ENCODE measurements at places on chromosomes 16 and 17. TPM values are rescaled to one million over a fixed set of nuclear protein-coding genes. Genes with fewer than 3 reads are reported as not detected.

DNA sequence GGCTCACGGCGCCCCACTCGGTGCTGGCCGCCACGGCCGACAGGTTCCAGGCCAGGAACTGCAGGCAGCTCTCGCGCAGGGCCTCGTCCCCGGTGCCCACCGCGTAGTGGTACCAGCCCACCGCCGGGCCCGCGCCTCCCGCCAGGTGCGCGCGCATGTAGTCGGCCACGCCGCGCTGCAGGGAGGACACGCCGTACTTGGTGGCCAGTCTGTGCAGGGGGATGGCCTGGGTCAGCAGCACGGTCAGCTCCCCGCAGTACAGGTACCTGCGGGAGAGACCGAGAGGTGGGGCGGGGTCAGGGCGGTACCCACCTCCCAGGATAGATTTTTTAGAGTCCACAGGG, 4.2 kb downstream of the BTBD17 start:
- H3K4me1 ChIP-seq: no peaks in the 10 kb centered on the region
- H3K36me3 ChIP-seq: no peaks in the 10 kb centered on the region
- no peak overlapping the region for H3K27ac ChIP-seq
- no peak for DNase-seq

- DNase-seq: no peak
- no peak overlapping the region for H3K27ac ChIP-seq
- H3K36me3 ChIP-seq: no peaks in the 10 kb centered on the region
Measured at GRCh38 chr17:32303781-32304288, 38.1 kb downstream of the C17orf75 start.

- no peak overlapping the region for H3K27ac ChIP-seq
- H3K4me3 ChIP-seq: no peak overlapping the region
- no peak for DNase-seq
- peaks cover 6% of the 10 kb centered on the region for H3K27me3 ChIP-seq
- no peaks in the 10 kb centered on the region for H3K36me3 ChIP-seq
- H3K4me1 ChIP-seq: no peaks in the 10 kb centered on the region
Measured at GRCh38 chr16:80347900-80348299, 192.9 kb upstream of the DYNLRB2 start.

- H3K36me3 ChIP-seq: no peaks in the 10 kb centered on the region
- no peaks in the 10 kb centered on the region for H3K27me3 ChIP-seq
- DNase-seq: peak; percentile 8
- peaks cover 9% of the 10 kb centered on the region for H3K4me1 ChIP-seq
- no peak overlapping the region for H3K4me3 ChIP-seq
Measured at GRCh38 chr17:72592242-72592966, 471.6 kb downstream of the SOX9 start.

The ACAP1 gene
- 392 TPM for total RNA-seq

DNA sequence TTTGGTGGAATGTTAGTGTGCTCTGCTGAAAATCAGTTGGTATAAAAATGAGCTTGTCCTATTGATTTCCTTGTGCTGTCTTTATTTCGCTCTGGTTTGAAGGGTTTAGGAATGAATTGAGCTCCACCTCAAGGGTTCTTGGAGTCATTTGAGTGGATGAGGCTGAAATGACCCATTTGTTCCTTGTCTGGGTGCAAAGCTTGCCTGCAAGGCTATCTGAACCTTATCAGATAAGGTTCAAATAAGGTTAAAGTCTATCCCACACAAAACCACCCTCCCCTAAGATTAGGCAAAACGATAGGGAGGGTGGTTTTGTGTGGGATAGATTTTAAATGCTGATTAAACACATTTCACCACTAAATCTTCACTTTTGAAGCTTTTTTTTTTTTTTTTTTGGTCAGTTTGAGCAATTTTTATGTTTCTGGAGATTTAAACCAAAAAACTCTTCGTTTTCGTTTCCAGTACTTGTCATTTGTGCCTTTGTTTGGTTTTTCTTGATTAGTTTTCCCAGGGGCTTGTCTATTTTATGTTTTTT, 62.7 kb downstream of the ARHGAP44 start:
- no peaks in the 10 kb centered on the region for H3K27me3 ChIP-seq
- no peak overlapping the region for H3K4me3 ChIP-seq
- DNase-seq: no peak
- H3K4me1 ChIP-seq: no peaks in the 10 kb centered on the region
- H3K27ac ChIP-seq: no peak overlapping the region

DNA sequence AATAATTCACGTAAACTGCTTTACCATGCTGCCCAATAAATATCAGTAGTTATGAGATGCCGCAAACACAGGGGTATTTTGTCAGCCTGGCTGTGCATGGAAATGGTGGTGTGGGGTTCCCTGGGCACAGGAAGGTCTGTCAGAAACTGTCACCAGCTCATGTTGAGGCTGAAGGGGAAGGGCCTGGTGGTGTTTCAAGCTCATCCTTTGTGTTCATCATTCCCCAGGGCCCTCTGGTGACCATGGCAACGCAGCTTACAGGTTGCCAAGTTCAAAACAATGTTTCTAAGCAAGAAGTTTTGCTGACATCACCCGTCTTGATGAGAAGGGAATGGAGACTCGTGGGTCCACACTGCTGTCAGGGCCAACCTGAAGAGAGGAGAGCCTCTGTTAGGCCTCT, 348.9 kb upstream of the C16orf82 start:
- H3K4me3 ChIP-seq: no peak overlapping the region
- DNase-seq: no peak
- H3K36me3 ChIP-seq: no peaks in the 10 kb centered on the region
- peaks cover 8% of the 10 kb centered on the region for H3K27me3 ChIP-seq
- no peaks in the 10 kb centered on the region for H3K4me1 ChIP-seq

GRCh38 chr16:54077050-54077821, 209.4 kb downstream of the IRX3 start:
- no peaks in the 10 kb centered on the region for H3K27me3 ChIP-seq
- no peak overlapping the region for H3K27ac ChIP-seq
- no peak overlapping the region for H3K4me3 ChIP-seq
- H3K4me1 ChIP-seq: no peaks in the 10 kb centered on the region
- no peak for DNase-seq

The COTL1 gene
- 264 TPM for total RNA-seq

- no peak for DNase-seq
- no peak overlapping the region for H3K27ac ChIP-seq
- no peaks in the 10 kb centered on the region for H3K4me1 ChIP-seq
- no peaks in the 10 kb centered on the region for H3K27me3 ChIP-seq
Measured at GRCh38 chr17:60960398-60961065, 282.9 kb downstream of the BCAS3 start.

GRCh38 chr17:53466733-53467132, 356.0 kb upstream of the KIF2B start:
- H3K27me3 ChIP-seq: no peaks in the 10 kb centered on the region
- H3K27ac ChIP-seq: no peak overlapping the region
- DNase-seq: no peak
- H3K4me3 ChIP-seq: no peak overlapping the region
- H3K36me3 ChIP-seq: no peaks in the 10 kb centered on the region

DNA sequence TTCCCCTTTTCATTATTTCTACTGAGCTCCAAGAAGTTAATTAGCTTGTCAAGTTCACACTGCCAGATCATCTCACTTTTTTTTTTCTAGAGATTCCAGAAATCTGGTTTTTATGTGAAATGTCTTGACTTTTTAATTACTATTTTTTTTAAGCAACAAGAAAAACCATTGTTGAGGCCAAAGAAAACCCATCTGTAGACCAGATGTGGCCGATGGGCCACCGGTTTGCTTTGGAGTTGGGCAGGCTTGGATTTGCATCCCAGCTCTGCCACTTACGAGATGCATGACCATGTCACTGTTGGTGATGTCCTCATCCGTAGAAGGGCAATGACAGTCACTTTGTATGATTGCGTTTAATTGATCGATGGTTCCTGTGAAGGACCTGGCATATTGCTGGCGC, 34.2 kb upstream of the MRTFB start:
- H3K27me3 ChIP-seq: no peaks in the 10 kb centered on the region
- H3K36me3 ChIP-seq: no peaks in the 10 kb centered on the region
- no peaks in the 10 kb centered on the region for H3K4me1 ChIP-seq
- H3K4me3 ChIP-seq: no peak overlapping the region

- H3K4me1 ChIP-seq: no peaks in the 10 kb centered on the region
- no peaks in the 10 kb centered on the region for H3K36me3 ChIP-seq
- H3K27ac ChIP-seq: no peak overlapping the region
- no peak for DNase-seq
- no peak overlapping the region for H3K4me3 ChIP-seq
- H3K27me3 ChIP-seq: no peaks in the 10 kb centered on the region
Measured at GRCh38 chr17:66647391-66647983, 187.4 kb upstream of the CACNG5 start.

- H3K4me3 ChIP-seq: no peak overlapping the region
- peaks cover 17% of the 10 kb centered on the region for H3K4me1 ChIP-seq
- H3K36me3 ChIP-seq: peaks cover 4% of the 10 kb centered on the region
- no peaks in the 10 kb centered on the region for H3K27me3 ChIP-seq
- H3K27ac ChIP-seq: no peak overlapping the region
Measured at GRCh38 chr17:77206158-77206956, 65.6 kb downstream of the SEC14L1 start.

The CACNB1 gene
- 12.4 TPM for total RNA-seq

- no peak overlapping the region for H3K27ac ChIP-seq
- H3K4me3 ChIP-seq: no peak overlapping the region
- H3K27me3 ChIP-seq: no peaks in the 10 kb centered on the region
- no peak for DNase-seq
- H3K4me1 ChIP-seq: no peaks in the 10 kb centered on the region
Measured at GRCh38 chr17:83133302-83134121, 54.1 kb downstream of the METRNL start.

DNA sequence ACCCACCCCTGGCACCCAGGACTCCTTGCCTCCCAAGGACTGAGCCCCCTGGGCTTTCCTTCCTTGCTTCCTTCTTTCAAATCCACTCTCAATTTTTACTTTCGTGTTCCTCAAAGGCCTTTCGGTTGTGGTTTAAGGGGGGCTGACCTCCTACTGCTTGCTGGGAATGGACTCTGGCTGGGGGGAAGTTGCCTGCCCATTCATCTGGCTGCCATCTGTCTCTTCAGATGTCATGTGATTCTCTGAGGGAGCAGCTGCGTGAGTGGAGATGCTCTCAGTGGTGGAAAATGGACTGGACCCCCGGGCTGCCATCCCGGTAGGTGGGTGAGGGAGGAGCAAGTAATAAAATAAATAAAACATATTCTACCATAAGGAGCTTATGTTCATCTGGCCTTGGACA, 93.8 kb upstream of the RPRML start:
- no peaks in the 10 kb centered on the region for H3K36me3 ChIP-seq
- DNase-seq: no peak
- no peaks in the 10 kb centered on the region for H3K27me3 ChIP-seq
- H3K4me3 ChIP-seq: no peak overlapping the region
- H3K27ac ChIP-seq: no peak overlapping the region

DNA sequence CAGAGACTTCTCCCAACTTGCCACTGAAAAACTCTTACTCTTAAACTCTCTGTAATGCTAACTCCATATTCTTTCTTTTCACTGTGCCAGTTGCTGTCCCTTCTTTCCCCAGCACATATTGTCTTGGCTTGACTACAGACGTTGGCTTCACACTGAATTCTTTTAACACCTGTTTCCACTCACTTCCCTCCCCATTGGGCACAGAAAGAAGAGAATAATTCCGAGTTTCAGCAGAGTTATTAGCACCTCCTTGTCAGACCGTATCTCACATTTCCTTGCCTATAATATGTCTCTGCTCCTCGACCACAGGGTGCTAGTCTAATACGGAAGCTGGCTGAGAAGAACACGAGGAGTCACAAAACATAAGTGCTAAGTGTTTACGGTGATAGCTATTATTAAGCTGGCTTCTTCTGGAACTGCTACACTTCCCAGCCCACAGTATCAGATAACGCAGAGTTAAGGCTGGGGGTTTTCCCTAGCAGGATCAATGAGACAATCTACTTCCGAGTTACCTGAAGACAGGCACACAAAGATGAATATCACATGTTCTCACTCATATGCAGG, 188.5 kb upstream of the CDH8 start:
- H3K4me3 ChIP-seq: no peak overlapping the region
- H3K4me1 ChIP-seq: no peaks in the 10 kb centered on the region
- H3K36me3 ChIP-seq: no peaks in the 10 kb centered on the region
- no peaks in the 10 kb centered on the region for H3K27me3 ChIP-seq
- no peak for DNase-seq
- H3K27ac ChIP-seq: no peak overlapping the region

GRCh38 chr17:49218941-49219913, 8.7 kb downstream of the ABI3 start:
- H3K27ac ChIP-seq: peak overlapping the region; percentile 90
- H3K27me3 ChIP-seq: no peaks in the 10 kb centered on the region
- H3K4me1 ChIP-seq: peaks cover 72% of the 10 kb centered on the region
- H3K36me3 ChIP-seq: peaks cover 3% of the 10 kb centered on the region
